ENCODE measurements at places on chromosomes 3 and 15.

DNA sequence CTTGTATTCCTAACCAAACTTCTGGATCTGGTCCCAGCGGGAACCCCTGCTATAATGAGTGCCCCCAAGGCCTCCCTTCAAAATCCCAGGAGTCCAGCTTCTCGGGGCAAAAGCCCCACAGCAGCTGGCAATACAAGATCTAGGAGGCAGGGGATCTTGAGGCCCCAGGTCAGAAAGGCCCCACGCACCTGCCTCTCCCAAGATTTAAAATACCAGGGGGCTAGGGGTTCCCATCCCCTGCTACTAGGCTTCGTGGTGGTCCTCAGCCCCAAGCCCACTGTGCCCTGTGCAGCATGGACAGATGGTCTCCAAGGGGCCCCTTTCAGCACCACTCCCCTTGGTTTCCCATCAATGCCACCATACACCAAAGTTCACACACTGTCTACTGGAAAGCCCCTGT lies 15.8 kb upstream of the CYP11A1 start:
- no peak for DNase-seq

DNA sequence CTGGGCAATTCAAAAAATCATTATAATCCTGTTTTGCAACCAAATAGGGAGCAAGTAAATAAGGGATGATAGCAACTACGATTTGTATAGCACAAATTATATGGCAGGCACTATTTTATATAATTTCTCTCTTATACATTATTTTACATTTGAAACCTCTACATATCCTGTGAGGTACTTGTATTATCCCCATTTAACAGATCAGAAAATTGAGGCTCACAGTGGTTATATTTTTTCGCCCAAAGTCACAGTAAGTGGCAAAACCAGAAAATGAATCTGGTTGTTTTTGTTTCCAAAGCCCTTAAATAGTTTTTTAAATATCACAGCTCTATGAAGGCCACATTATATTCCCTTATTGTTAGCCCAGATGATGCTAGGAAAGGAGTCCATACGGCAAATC lies 74.3 kb downstream of the MLH1 start:
- no peak for DNase-seq

GRCh38 chr3:157931517-157931916 lies 174.7 kb downstream of the SHOX2 start:
- DNase-seq: no peak

- DNase-seq: no peak
Observed at GRCh38 chr3:118713502-118714207, 321.0 kb downstream of the IGSF11 start.

- no peak for DNase-seq
Observed at GRCh38 chr3:117875887-117876286, 1158.8 kb downstream of the IGSF11 start.

Measured in HL-60 (cell line).